ENCODE measurements at places on chromosomes 3 and 15.

- no peak for DNase-seq
Measured at GRCh38 chr3:116045314-116045713, 400.0 kb downstream of the LSAMP start.

DNA sequence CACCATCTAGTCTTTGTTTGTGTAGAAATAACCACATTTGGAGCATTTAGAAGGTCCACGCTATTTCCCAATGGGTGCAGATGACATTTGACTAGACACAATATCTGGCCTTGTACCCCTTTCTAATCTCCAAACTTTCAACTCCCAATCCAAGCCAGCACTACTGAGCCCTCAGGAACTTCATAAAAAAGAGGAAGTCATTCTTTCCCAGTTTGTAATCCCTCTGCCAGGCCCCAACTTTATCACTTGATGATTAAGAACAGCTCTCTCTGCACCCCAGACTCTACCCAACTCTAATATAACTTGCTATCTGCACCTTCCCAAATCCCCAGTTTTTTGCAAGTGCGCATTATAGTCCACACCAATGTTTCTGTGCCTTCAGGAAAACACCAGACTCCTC lies 170.2 kb downstream of the KCNMB2 start:
- no peak for DNase-seq

DNA sequence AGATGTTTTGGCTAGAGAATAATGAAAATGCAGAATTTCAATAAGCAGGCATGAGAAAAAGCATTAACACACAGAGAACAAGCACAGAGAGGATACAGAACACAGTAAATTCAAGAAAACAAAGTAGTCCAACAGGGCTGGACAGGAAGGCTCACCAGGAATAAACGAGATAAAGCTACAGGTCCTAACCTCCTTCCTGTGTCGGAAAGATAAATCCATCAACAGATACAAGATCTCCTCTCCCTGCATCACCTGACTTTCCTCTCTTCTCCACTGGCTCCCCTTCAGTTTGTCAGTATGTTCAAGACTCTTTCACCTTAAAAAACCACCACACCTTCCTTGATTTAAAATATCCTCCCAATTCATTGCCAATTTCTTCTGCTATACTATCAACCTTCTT lies 11.4 kb downstream of the CPEB1 start:
- no peak for DNase-seq

GRCh38 chr3:106542101-106542769 lies 673.4 kb upstream of the CBLB start:
- no peak for DNase-seq

GRCh38 chr3:42529468-42529867 lies 27.0 kb downstream of the VIPR1 start:
- DNase-seq: no peak

DNA sequence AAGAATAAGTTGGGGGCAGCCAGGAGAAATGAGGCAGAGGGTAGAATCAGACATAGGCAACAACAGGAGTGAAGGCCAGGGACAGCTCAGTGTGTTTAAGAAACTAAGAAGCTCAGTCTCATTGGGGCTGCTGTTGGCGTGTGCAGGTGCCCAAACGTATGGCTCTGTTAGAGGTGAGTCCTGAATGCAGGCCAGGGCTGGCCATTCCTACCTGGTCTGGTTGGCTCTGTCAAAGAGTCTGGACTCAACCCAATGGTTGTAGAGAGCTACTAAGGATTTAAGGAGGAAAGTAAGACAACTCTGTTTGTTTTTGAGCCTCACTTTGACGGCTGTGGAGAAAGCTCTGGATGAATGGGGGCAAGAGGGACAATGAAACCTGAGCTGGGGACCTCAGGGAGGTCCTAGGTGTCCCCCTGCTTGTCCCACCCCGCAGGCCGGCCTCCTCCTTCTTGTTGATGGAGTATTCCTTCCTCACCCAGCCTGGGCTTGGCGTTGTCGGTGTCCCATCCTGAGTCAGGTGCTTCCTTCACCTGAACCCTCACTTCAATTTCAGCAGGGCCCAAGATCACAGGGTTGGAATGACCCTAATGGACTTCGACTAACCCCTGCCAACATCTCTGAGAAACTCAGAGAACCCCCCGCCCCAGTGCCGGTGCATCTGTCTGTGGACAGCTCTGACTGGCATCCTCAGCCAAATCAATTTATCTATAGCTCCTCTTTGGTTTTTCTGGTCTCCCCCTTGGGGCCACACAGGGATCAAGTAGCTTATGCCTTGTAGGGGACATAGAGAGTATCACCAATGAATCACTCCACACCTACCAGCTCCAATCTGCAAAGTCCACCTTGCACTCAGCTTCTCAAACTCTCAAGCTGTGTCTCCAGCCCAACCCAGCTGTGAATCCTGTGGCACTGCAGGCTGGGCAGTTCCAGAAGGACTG lies 8.3 kb downstream of the ITGA11 start:
- DNase-seq: no peak

DNA sequence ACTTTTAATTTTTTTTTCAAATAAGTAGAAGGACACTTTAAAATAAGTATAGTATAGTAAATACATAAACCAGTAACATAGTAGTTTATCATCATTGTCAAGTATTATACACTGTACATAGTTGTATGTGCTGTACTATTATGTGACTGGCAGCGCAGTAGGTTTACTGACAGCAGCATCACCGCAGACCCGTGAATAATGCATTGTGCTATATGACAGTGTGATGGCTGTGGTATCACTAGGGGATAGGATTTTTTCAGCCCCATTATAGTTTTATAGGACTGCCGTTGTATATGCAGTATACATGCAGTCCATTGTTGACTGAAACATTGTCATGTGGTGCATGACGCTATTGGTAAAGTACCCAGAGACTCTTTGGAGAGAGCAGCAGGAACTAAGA lies 306.5 kb downstream of the SQOR start:
- no peak for DNase-seq

GRCh38 chr15:29635513-29636098 lies 186.7 kb downstream of the TJP1 start:
- no peak for DNase-seq

All from AG09309 (cell line).